ENCODE measurements at places on chromosomes 16 and 17. TPM values are rescaled to one million over a fixed set of nuclear protein-coding genes. Genes with fewer than 3 reads are reported as not detected.

The ACSM2A gene
- not detected for polyA plus RNA-seq

The SIRT7 gene
- polyA plus RNA-seq: 31.5 TPM

DNA sequence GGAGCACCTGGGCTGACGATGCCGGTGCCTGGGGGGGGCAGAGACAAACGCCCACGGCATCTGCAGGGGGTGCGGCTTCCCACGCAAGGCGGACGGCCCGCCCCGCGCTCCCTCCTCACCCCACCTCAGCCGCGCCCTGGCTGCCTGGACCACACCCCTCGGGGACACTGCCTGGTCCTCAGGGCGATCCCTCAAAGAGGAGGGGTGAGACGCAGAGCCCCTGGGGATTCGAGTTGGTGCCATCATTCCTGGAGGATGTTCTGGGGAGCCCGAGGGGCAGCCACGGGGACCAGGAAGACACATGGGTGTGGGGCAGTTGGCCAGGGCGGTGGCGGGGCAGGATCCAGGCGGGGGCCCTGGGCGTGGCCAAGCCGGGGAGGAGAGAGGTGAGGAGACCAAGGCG is 3.9 kb downstream of the IGFALS start:
- H3K27me3 ChIP-seq: no peaks in the 10 kb centered on the region
- H3K4me1 ChIP-seq: peaks cover 14% of the 10 kb centered on the region
- H3K36me3 ChIP-seq: peaks cover 13% of the 10 kb centered on the region
- H3K4me3 ChIP-seq: no peak overlapping the region
- DNase-seq: no peak

- peak overlapping the region; percentile 68 for H3K27ac ChIP-seq
- peak overlapping the region; percentile 78 for H3K4me3 ChIP-seq
- no peaks in the 10 kb centered on the region for H3K27me3 ChIP-seq
- peak; percentile 37 for DNase-seq
- peaks cover 14% of the 10 kb centered on the region for H3K4me1 ChIP-seq
Observed at GRCh38 chr16:22206842-22207714, 1.0 kb downstream of the EEF2K start.

DNA sequence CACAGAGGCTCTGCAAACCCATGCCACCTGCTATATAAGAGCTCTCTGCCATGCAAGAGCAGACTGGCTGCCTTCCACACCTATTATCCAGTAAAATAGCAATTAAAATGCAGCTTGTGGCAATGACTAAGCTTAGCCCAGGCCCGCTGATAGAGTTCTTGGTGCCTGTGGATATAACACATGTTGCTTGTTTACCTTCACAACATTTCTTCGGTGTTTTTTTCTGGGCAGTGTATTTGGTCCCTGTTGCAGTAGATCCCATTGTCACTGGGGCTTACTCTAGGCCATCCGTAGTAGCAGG is 63.5 kb downstream of the SPECC1 start:
- H3K4me3 ChIP-seq: no peak overlapping the region
- no peak for DNase-seq
- H3K27me3 ChIP-seq: no peaks in the 10 kb centered on the region
- no peaks in the 10 kb centered on the region for H3K36me3 ChIP-seq

DNA sequence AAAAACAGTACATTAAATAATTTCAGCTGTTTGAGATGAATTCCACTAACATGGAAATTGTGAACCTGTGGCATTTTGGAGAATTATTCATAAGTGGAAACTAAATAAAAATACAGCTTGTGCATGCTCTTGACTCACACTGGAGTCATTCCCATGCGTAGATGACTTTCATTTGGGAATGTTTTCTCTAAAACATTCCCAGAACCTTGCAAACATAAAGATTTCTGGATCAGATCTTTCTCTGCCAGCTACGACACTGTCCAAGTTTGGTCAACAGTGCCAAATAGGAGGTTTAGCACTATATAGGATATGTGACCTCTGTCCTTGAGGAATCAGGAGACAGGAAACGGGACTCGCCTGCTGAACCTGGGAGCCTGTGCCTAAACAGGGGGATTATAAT is 400.9 kb downstream of the SLC39A11 start:
- no peak overlapping the region for H3K4me3 ChIP-seq
- no peaks in the 10 kb centered on the region for H3K27me3 ChIP-seq
- no peaks in the 10 kb centered on the region for H3K36me3 ChIP-seq
- no peak overlapping the region for H3K27ac ChIP-seq
- no peak for DNase-seq
- H3K4me1 ChIP-seq: no peaks in the 10 kb centered on the region

DNA sequence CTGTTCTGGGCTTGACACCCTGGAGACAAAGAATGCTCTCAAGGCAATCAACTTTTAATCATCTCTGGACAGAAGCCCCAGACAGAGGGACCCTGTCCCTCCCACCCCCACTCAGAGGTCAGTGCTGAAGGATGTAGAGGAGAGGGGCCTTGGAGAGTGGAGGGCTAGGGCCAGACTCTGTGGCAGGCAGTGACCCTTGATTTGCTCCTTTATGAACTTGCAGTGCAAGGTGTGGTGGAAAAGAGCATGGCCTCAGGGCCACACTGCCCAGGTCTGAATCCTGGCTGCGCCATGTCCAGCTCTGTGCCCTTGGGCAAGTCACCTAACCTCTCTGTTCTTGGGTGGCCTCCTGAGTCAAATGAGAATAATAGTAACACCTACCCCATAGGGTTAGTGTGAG is 134.3 kb downstream of the TMEM132E start:
- H3K4me1 ChIP-seq: no peaks in the 10 kb centered on the region
- H3K27ac ChIP-seq: no peak overlapping the region
- no peak for DNase-seq
- no peaks in the 10 kb centered on the region for H3K27me3 ChIP-seq
- H3K36me3 ChIP-seq: no peaks in the 10 kb centered on the region
